Thoracic aorta endothelial cell (primary cell): ENCODE measurements at places on chromosomes 1 and 21. TPM values are rescaled to one million over a fixed set of nuclear protein-coding genes. Genes with fewer than 3 reads are reported as not detected.

The CACNA1S gene
- not detected in 2 replicates for total RNA-seq

The RNF11 gene
- 150 and 175 TPM in 2 replicates for total RNA-seq

The DIPK1A gene
- 1.1 and 1.4 TPM in 2 replicates for total RNA-seq

The COL6A1 gene
- 10.8 and 19.0 TPM in 2 replicates for total RNA-seq

The LY9 gene
- not detected in 2 replicates for total RNA-seq

The ADGRL2 gene
- 19.4 and 74.6 TPM in 2 replicates for total RNA-seq
